Posterior vena cava (tissue), 2 donors: ENCODE measurements at places on chromosomes 6 and 20.

DNA sequence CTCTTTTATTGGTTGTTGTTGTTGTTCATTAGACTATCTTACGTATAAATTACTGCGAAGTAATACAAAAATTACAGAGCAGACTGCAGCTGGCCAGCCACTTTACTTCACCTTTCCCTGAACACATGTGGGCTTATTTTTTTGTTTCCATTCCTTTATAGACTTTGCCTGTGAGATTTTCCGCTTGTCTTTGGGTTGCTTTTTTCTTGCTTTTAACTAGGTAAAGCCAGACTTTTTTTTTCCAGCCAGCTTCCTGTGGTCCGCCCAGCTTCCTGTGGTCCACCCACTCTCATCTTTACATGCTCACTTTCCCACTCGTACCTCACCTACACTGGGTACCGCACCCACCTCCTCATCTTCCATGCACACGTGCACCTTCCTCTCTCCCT lies 79.0 kb downstream of the IPCEF1 start:
- no peak for DNase-seq

DNA sequence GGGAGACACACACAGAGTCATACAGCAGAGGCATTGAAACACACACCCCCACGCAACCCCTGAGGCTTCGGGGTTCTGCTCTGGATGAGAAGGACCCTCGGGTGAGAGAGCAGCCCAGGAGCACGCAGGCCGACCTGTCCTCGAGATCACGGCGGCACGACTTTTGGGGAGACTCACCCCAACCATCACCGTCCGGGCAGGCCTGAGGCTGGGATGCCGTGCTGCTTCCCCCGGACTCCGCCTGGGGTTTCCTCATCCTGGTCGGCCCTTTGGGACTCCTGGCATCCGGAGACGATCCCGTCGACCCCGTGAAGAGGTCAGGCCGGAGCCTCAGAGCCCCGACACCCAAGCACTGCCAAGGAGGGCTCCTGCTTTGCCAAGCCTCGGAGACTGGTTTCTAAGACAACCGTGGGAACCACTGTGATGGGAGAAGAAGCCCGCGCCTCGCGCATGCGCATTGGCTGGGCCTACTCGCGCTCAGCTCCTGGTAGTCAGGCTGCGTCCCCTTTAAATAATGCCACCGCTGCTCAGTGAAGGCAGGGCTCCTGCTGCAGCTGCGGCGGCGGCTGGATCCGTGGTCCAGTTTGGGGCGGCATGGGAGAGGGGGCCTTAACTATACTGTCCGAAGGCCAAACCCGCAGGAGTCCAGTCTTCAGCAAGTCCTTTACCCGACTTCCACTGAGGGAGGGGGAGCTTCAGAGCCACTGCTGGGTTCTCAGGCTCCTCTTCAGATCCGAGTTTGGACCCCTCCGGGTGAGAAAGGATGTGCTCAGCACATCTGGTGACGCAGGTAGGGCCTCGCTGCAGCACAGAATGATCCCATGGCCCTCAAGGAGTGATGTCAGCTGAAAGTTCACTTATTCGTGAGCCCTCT lies 171.4 kb upstream of the ZNF337 start:
- peak; percentile 93 for DNase-seq

- peak; percentile 62 for DNase-seq
Observed at GRCh38 chr6:73134588-73134987, 90.7 kb downstream of the KHDC1L start.

GRCh38 chr6:79672631-79673111 lies 41.5 kb downstream of the SH3BGRL2 start:
- no peak for DNase-seq

GRCh38 chr6:14929291-14929690 lies 316.6 kb upstream of the JARID2 start:
- no peak for DNase-seq

- no peak for DNase-seq
Observed at GRCh38 chr6:92827104-92827503, 592.3 kb downstream of the EPHA7 start.

DNA sequence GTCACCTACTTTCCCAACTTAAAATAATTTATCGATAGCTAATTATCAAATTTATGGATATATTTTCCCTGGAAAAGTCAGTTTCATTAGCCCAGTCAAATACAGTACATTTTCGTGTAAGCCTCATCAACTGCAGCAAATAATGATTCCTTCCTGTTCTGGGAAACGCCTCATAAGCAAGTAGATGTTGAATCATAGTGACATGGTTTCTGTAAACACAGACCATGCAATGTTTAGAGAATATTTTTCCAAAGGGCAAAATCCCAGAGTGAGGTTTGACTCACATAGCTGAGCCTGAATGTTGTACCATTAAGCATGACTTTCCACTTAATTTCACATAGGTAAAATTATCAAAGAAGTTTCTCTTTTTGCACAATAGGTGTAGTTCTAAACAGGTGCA lies 16.7 kb upstream of the VNN1 start:
- DNase-seq: no peak

- DNase-seq: no peak
Observed at GRCh38 chr20:18645196-18645745, 57.4 kb downstream of the DTD1 start.

DNA sequence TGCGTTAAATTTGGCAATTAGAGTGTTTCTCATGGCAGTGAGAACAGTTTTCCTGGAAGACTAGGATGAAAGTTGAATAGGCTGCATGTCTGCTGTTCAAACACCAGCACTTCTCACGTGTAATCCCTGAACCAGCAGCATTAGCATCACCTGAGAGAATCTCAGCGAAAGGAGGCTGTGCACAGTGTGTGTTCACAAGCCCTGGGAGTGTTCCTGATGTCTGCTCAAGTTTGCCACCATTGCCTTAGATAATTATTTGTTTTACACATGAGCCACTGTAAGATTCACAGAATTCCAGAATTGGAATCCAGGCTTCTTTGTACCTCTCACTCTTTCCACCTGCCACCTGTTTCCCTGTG lies 117.3 kb downstream of the JARID2 start:
- no peak for DNase-seq

GRCh38 chr6:120938876-120939472 lies 395.3 kb downstream of the TBC1D32 start:
- DNase-seq: no peak

DNA sequence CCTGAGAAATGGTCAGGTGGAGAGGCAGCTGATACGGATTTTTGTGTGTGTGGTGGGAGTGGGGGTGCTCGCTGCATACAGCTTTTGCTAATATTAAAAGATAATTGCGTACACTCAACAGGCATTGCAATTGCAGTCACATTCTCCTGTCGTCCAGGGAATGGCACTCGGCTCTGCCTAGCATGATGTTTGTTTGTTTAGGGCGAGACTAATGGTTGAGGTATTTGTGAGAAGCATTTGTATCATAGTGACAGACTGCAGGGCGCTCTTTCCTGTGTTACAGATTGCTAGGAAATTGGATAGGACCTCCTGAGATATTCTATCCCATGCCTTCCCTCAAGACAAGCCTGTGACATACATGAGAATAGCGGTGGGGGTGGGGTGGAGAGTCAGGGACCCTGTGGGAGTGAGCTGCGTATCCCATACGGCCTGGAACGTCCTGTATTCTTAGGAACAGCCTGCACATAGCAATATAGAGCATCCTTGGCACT lies 207.4 kb downstream of the SOX4 start:
- DNase-seq: no peak

GRCh38 chr6:143399176-143399575 lies 51.3 kb downstream of the ADAT2 start:
- DNase-seq: no peak

- no peak for DNase-seq
Observed at GRCh38 chr6:2531426-2532215, 219.1 kb downstream of the MYLK4 start.

- no peak for DNase-seq
Observed at GRCh38 chr20:62622877-62623487, 19.3 kb upstream of the SLCO4A1 start.

- DNase-seq: no peak
Observed at GRCh38 chr20:51715856-51716185, 52.4 kb downstream of the ATP9A start.

GRCh38 chr20:680638-681187 lies 5.1 kb upstream of the SCRT2 start:
- no peak for DNase-seq

DNA sequence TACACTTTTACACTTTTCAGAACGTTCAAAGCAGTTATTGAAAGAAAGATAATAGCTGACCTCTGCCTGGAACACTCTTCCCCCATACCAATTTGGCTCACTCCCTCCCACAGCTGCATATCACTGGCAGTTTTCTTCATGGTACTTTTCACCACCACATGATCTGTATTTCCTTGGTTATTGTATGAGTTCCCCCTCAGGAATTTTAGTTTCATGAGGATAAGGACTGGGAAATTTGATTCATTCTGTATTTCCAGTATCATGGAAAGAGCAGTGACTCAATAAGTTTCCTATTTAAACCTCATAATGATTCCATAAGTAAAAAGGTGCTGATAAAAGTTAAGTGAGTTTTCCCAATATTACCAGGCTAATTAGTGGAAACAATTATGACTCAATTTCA lies 16.0 kb downstream of the HTR1B start:
- no peak for DNase-seq

GRCh38 chr6:2396846-2397630 lies 151.6 kb upstream of the GMDS start:
- no peak for DNase-seq

- DNase-seq: no peak
Observed at GRCh38 chr6:131419702-131420101, 153.3 kb upstream of the ARG1 start.

GRCh38 chr20:61801428-61801827 lies 264.3 kb downstream of the TAF4 start:
- DNase-seq: no peak

GRCh38 chr6:34196116-34196832 lies 40.4 kb upstream of the HMGA1 start:
- peak; percentile 97 for DNase-seq

DNA sequence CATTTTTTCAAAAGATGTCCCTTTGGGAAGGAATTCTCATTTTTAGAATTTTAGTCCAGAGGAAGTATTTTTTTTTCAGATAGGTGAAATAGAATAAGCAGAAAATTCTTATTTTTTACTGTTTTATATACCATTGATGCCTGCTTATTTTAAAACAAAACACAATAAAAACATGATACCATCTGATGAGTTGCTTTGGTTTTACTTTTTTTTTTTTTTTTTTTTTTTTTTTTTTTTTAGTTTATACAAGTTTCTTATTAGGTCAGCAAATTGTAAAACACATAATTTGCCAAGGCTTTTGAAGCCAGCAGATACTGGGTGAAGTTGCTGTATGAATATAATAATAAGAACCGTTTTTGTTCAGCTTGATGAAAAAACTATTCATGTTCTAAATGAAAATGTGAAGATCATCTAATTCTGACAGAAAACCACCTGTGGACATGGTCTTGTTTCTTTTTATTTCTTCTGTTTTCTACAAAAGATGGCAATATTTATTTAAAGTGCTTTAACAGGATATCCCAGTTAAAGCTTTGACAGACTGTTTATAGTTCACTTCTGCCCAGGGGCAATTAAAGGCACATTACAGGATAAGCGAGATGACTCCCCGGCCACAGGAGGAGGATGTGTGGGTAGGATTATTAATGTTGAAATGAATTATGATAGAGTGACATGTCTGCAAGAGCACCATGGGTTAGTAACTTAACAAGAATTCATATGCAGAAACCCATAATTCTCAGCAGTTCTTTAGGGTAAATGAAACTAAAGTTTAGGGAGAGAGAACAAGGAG lies 31.1 kb downstream of the MYB start:
- no peak for DNase-seq

DNA sequence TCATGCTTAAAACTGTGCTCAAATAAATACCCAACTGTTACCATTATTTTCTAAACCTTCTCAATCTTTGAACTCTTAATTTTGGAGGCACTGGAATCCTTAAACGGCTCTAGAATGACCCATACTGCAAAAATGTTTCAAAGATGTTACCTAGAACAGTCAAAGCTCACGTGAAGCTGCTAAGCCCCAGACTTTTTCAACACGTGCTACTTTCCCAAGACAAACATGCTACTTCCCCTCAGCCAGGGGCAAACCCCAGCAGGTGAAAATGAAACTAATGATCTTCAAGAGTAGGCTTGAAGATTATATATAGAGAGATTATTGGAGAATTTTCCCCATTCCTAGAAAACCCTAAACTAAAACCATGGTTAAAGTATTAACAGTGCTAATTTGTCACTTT lies 28.1 kb downstream of the HUS1B start:
- no peak for DNase-seq

- DNase-seq: no peak
Observed at GRCh38 chr6:39282774-39283173, 31.4 kb downstream of the KCNK17 start.

GRCh38 chr20:13221313-13221672 lies 219 bp downstream of the ISM1 start:
- no peak for DNase-seq

DNA sequence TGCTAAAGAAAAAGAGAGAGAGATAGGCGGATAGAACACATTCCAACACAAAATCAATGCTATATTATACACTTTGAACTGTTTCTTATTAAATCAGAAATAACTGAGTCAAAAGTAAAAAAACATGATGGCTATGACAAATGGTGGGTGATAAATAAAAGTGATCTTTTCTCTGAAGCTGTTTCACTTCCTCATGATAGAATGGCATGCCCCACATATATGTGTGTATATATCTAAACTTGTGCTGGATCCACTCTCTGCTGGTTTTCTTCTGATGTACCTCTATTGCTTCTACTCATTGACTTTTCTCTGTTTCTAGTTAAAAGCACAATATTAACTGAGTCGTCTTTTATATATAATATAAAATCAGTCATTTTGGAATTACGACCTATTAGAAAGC lies 429.9 kb downstream of the PKHD1 start:
- DNase-seq: no peak

GRCh38 chr6:16991981-16992629 lies 109.7 kb upstream of the STMND1 start:
- no peak for DNase-seq

GRCh38 chr6:148203281-148203925 lies 139.2 kb upstream of the SASH1 start:
- DNase-seq: no peak

- DNase-seq: peak; percentile 36
Observed at GRCh38 chr20:25016471-25016870, 23.9 kb upstream of the APMAP start.

GRCh38 chr6:168546151-168546550 lies 105.2 kb downstream of the SMOC2 start:
- DNase-seq: no peak

GRCh38 chr20:992801-993535 lies 9.1 kb downstream of the RSPO4 start:
- DNase-seq: no peak

DNA sequence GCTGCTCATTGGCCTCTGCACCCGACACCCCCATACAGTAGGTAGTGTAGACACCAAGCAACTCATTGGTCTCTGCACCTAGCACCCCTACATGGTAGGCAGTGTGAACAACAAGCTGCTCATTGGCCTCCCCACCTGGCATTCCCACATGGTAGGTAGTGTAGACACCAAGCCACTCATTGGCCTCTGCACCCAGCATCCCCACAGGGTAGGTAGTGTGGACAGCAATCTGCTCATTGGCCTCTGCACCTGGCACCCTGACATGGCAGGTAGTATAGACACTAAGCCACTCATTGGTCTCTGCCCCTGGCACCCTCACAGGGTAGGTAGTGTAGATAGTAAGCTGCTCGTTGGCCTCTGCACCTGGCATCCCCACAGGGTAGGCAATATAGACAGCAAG lies 226.0 kb downstream of the SLC24A3 start:
- no peak for DNase-seq
